ENCODE measurements at places on chromosomes 4 and X. TPM values are rescaled to one million over a fixed set of nuclear protein-coding genes. Genes with fewer than 3 reads are reported as not detected.

The PRPS1 gene
- polyA plus RNA-seq = 10.6 TPM

The MAGEB17 gene
- polyA plus RNA-seq = 0.04 TPM

The SUPT20HL1 gene
- not detected for polyA plus RNA-seq

The LGI2 gene
- polyA plus RNA-seq = 0.23 TPM

The SMR3B gene
- not detected for polyA plus RNA-seq

The IL3RA gene
- 1.2 TPM for polyA plus RNA-seq

The NAP1L3 gene
- polyA plus RNA-seq = under 0.01 TPM

The PQBP1 gene
- 77.5 TPM for polyA plus RNA-seq
